HFFc6 (cell line): ENCODE measurements at places on chromosomes 6 and 20. TPM values are rescaled to one million over a fixed set of nuclear protein-coding genes. Genes with fewer than 3 reads are reported as not detected.

- no peak overlapping the region for H3K27ac ChIP-seq
- peaks cover 26% of the 10 kb centered on the region for H3K4me1 ChIP-seq
- H3K36me3 ChIP-seq = no peaks in the 10 kb centered on the region
- H3K4me3 ChIP-seq = no peak overlapping the region
- no peak for DNase-seq
- H3K27me3 ChIP-seq = peaks cover 2% of the 10 kb centered on the region; the same call in 1 of the 2 replicates
These were observed 28.8 kb downstream of the AK9 start for GRCh38 chr6:109662192-109662591.

GRCh38 chr20:56411759-56412472 lies at the start of gene CASS4:
TSS of gene CASS4 (plus strand) at chr20:56412260. CDS start at chr20:56412459, 199 bp downstream.
- H3K36me3 ChIP-seq = peaks cover 28% of the 10 kb centered on the region
- H3K4me1 ChIP-seq = peaks cover 45% of the 10 kb centered on the region
- peaks cover 3% of the 10 kb centered on the region for H3K27me3 ChIP-seq
- DNase-seq = no peak
- no peak within 1 kb of the TSS for H3K4me3 ChIP-seq
- H3K27ac ChIP-seq = peak within 1 kb of the TSS; percentile 50

- H3K27ac ChIP-seq = peak overlapping the region; percentile 69
- DNase-seq = peak; percentile 79
- H3K36me3 ChIP-seq = peaks cover 6% of the 10 kb centered on the region
- H3K27me3 ChIP-seq = no peaks in the 10 kb centered on the region
- H3K4me1 ChIP-seq = peaks cover 91% of the 10 kb centered on the region
These were observed 130.1 kb upstream of the DST start for GRCh38 chr6:56772737-56773184.

GRCh38 chr6:5459346-5459745 lies 198.0 kb downstream of the FARS2 start:
- H3K4me1 ChIP-seq = peaks cover 24% of the 10 kb centered on the region
- H3K4me3 ChIP-seq = no peak overlapping the region
- H3K27ac ChIP-seq = no peak overlapping the region
- H3K27me3 ChIP-seq = peaks cover 4% of the 10 kb centered on the region; the same call in 1 of the 2 replicates

DNA sequence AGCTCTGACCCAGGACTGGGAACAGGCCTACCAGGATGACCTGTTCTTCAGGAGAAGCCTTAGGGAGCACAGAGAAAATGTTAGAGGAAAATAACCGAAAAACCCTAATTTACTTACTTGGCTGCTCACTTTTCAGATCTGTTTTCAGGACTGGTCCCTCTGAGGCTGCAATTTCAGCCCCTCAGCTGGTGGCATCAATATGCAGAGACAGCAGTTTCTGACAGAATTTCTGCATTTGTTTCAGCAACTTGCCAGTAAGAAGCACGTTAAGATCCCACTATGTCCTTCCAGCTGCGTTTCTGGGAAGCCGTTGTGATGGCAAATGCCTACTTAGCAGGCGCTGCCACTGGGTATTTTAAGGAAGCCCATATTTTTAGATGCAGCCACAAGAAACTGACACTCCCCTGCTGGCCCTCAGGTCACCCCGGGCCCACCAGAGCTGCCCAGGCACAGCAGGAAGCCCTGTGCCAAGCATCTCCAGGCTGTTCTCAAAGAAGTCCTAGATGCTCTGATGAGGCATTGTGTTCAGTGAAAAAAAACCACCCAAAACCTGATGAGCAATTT lies 7.5 kb downstream of the YTHDF1 start:
- peaks cover 29% of the 10 kb centered on the region for H3K36me3 ChIP-seq
- peaks cover 41% of the 10 kb centered on the region for H3K4me1 ChIP-seq
- DNase-seq = no peak
- H3K27me3 ChIP-seq = no peaks in the 10 kb centered on the region; the same call in 1 of the 2 replicates
- H3K4me3 ChIP-seq = no peak overlapping the region

DNA sequence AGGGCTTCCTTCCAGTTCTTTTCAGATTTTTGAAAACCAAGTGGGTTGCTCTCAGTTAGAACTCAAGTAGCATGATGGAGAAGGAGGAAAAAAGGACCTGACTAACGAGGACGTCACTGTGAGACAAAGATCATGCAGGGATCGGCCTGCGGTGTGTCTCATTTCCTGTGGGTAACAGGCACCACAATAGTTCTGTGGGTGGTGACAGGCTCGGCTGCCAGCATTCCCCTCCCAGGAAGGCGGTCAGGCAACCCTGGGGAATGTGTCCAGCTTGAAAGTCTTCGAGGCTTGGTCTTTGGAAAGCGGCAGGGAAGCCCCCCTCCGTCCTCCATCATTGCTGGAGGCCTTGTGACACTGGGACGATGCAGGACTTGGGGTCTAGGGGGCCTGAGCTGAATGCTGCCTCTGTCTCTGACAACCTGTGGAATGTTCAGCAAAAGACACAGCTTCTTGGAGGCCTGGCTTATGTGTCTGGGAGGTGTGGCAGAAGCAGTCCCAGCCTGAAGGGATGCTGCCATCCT lies 121.0 kb downstream of the BCAS1 start:
- peak overlapping the region; percentile 58 for H3K4me3 ChIP-seq
- H3K36me3 ChIP-seq = peaks cover 9% of the 10 kb centered on the region; the same call in 1 of the 2 replicates
- no peaks in the 10 kb centered on the region; the same call in 1 of the 2 replicates for H3K27me3 ChIP-seq
- H3K27ac ChIP-seq = peak overlapping the region; percentile 87

TTK gene
- 9.6 to 26.1 TPM (median 20.9 TPM) in 3 replicates for total RNA-seq

RCAN2 gene
- 0.31 to 1.0 TPM in 2 of 3 replicates, not detected in the other for total RNA-seq

IMPG1 gene
- total RNA-seq = not detected in 3 replicates

AARS2 gene
- 8.5 to 10.7 TPM (median 10.6 TPM) in 3 replicates for total RNA-seq

CST4 gene
- not detected in 3 replicates for total RNA-seq
